ENCODE measurements at places on chromosomes 2 and 18. TPM values are rescaled to one million over a fixed set of nuclear protein-coding genes. Genes with fewer than 3 reads are reported as not detected.

Gene EDAR
- total RNA-seq, result 9.4 TPM

Gene SRD5A2
- not detected for total RNA-seq

Gene TMEM200C
- not detected for total RNA-seq

Gene GREB1L
- total RNA-seq, result not detected

Gene SPTBN1
- 134 TPM for total RNA-seq

Gene LONRF2
- not detected for total RNA-seq

Gene COL6A3
- total RNA-seq, result 2.9 TPM

DNA sequence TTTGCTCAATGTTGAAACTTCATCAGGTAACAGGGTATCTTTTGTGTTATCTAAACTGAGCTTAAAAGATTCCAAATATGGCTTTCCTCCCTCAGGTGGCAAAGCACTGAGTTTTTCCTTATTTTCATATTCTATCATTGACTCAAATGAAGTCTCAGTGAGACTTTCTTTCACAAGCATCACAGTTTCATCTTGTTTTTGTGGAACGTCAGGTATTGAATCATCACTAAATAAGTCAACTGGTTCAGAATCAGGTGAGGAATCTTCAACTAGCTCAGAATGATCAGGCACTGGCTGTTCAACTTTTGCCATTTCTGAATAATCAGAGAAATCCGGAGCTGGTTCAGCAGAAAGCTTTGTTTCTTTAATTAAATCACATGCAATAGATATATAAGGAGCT is 24.6 kb downstream of the RTN4 start:
- H3K27me3 ChIP-seq, result no peaks in the 10 kb centered on the region
- H3K27ac ChIP-seq, result no peak overlapping the region
- no peaks in the 10 kb centered on the region for H3K36me3 ChIP-seq
- H3K4me3 ChIP-seq, result no peak overlapping the region

DNA sequence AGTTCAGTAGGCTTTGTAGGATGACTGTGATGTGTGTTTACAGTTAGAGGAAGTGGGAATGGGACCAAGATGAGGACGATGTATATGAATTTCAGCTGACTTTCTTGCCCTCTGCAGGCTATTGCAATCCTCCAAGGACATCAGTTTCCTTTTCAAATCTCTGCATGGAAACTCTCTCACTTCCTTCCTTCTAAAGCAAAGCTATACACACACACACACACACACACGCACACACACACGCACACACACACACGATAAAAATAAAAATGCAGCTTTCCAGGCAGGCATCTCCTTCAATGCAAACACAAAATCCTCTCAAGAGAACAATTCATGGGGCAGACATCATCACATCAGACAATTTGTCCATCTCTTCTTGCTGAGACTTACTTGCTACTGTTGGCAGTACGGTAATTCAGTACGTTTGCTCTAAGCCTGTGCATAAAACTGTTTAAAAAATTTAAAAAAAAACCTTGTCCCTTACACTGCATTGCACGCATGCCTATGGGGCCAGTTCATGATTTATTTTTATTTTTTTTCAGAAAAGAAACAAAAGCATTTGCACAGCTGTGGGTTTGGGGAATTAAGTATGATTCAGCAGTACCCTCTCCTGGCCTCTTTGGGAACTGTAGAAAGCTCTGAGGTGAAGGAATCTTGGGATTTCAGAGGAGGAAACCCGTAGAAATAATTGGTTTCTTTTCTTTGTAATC is 27.1 kb upstream of the ICOS start:
- no peaks in the 10 kb centered on the region for H3K36me3 ChIP-seq
- DNase-seq, result no peak
- H3K27me3 ChIP-seq, result no peaks in the 10 kb centered on the region
- H3K4me3 ChIP-seq, result peak overlapping the region; percentile 0
- no peak overlapping the region for H3K27ac ChIP-seq

DNA sequence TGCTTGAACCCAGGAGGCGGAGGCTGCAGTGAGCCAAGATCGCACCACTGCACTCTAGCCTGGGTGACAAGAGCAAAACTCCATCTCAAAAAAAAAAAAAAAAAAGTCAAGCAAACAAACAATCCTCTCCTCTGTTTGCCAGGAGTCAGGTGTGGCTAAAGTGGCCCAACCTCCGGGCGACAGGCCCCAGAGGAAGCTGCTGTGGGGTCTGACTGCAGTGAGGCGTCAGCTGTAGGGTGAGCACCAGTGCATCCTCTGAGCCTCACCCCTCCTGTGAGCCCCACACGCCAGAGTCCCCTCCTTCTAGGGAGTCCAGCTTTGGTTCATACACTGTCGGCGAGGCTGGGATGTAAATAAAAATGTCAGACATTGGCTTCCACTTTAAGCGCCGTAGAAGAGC is 76.5 kb upstream of the HS6ST1 start:
- no peak overlapping the region for H3K27ac ChIP-seq
- H3K4me3 ChIP-seq, result no peak overlapping the region
- H3K4me1 ChIP-seq, result no peaks in the 10 kb centered on the region
- no peak for DNase-seq
- H3K27me3 ChIP-seq, result peaks cover 6% of the 10 kb centered on the region

DNA sequence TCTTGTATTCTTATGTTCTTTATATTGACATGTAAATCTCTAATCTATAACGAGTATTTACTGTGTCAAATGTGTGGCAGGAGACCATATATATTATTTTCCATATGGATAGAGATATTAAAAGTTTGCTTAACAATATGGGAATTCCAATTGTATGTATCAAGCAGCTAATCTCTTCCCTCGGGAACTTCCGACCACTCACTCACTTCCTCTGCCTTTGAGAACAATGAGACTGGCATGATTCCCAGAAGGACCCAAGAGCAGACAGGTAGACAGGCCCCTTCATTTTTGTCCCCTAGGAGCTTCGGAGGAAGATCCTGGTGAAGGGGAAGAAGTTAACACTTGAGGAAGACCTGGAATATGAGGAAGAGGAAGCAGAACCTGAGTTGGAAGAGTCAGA is 24.1 kb downstream of the PLCD4 start:
- no peaks in the 10 kb centered on the region for H3K27me3 ChIP-seq
- H3K4me1 ChIP-seq, result no peaks in the 10 kb centered on the region
- no peak overlapping the region for H3K4me3 ChIP-seq
- peaks cover 8% of the 10 kb centered on the region for H3K36me3 ChIP-seq
- DNase-seq, result no peak
- H3K27ac ChIP-seq, result no peak overlapping the region

- no peaks in the 10 kb centered on the region for H3K36me3 ChIP-seq
- no peaks in the 10 kb centered on the region for H3K27me3 ChIP-seq
- H3K27ac ChIP-seq, result no peak overlapping the region
- no peaks in the 10 kb centered on the region for H3K4me1 ChIP-seq
- no peak for DNase-seq
These were observed 216.4 kb downstream of the XIRP2 start for GRCh38 chr2:167104691-167105090.

GRCh38 chr2:119494163-119494790 is 30.0 kb downstream of the SCTR start:
- H3K27ac ChIP-seq, result no peak overlapping the region
- DNase-seq, result no peak
- no peaks in the 10 kb centered on the region for H3K27me3 ChIP-seq
- no peaks in the 10 kb centered on the region for H3K4me1 ChIP-seq
- no peaks in the 10 kb centered on the region for H3K36me3 ChIP-seq

GRCh38 chr2:11175293-11175795 is 20.1 kb downstream of the SLC66A3 start:
- H3K27ac ChIP-seq, result no peak overlapping the region
- no peak for DNase-seq
- H3K36me3 ChIP-seq, result no peaks in the 10 kb centered on the region
- no peaks in the 10 kb centered on the region for H3K27me3 ChIP-seq
- H3K4me1 ChIP-seq, result peaks cover 5% of the 10 kb centered on the region
- H3K4me3 ChIP-seq, result no peak overlapping the region
